Nasal cavity respiratory epithelium epithelial cell of viscerocranial mucosa (primary cell): ENCODE measurements at places on chromosomes 6 and 20. TPM values are rescaled to one million over a fixed set of nuclear protein-coding genes. Genes with fewer than 3 reads are reported as not detected.

CD93 gene
- total RNA-seq = under 0.01 and 0.14 TPM in 2 replicates

DEK gene
- total RNA-seq = 54.3 and 95.7 TPM in 2 replicates

GTF2H4 gene
- 6.5 and 15.9 TPM in 2 replicates for total RNA-seq

SH3BGRL2 gene
- total RNA-seq = 12.2 and 24.3 TPM in 2 replicates

HLA-G gene
- 2.9 and 9.9 TPM in 2 replicates for total RNA-seq

SRF gene
- 33.5 and 34.2 TPM in 2 replicates for total RNA-seq

ME1 gene
- total RNA-seq = 31.1 and 97.7 TPM in 2 replicates

TRIM10 gene
- not detected in 2 replicates for total RNA-seq

FILIP1 gene
- total RNA-seq = under 0.01 and 0.14 TPM in 2 replicates

SMLR1 gene
- total RNA-seq = not detected in 2 replicates

GJA10 gene
- total RNA-seq = not detected in 2 replicates
